ENCODE measurements at places on chromosomes 7 and 10.

- DNase-seq: no peak
Observed at GRCh38 chr7:99601656-99602310, 3.7 kb downstream of the TMEM225B start.

DNA sequence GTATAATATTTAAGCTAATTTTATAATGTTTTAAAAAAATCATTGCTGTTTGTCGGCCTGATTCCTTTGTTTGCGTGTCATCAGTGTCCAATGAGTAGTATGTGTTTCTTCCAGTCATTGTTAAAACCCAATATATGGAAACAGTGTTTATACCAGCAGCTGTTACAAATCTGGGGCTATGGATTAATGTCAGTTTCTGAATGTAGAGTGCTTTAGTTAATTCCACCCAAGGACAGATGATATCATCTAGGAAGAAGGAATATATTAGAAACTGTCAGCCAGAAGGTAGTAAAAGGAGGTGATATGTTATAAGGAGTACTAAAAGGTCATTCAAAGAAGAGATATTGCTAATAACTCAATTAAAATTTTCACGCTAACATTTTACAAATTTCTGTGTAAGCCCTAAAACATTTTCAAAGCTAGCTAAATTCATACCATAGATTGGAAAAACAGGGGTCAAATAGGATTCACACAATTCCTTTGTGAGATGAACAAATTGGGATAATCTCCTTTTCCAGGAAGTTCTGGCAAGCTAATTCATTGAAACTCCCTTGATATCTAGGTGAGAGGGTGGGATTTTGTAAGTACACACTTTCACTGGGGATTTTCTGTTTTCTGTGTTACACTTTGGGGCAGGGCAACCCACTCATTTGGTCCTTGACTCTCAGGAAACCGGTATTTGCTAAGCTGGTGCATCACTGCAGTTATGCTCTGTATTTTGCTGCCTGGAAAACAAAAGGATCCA lies 448.8 kb downstream of the LRMDA start:
- DNase-seq: no peak

- no peak for DNase-seq
Observed at GRCh38 chr7:70710011-70710480, 421.9 kb upstream of the GALNT17 start.

DNA sequence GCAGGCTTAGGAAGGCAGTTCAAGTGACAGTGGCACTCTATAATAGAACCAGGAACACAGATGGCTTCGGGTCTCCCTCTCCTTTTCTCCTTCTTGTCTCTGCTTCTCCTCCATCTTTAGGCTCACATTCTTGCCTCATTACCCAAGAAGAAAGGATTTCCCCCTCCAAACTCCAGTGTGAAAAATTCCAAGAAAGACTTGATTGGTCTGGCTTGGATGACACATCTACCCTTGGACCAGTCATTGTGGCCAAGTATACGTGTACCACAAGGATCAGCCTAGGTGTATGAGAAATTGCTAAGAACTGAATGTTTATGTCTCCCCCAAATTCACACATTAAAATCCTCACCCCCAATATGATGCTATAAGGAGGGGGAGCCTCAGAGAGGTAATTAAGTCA lies 53.9 kb downstream of the PRTFDC1 start:
- DNase-seq: no peak

DNA sequence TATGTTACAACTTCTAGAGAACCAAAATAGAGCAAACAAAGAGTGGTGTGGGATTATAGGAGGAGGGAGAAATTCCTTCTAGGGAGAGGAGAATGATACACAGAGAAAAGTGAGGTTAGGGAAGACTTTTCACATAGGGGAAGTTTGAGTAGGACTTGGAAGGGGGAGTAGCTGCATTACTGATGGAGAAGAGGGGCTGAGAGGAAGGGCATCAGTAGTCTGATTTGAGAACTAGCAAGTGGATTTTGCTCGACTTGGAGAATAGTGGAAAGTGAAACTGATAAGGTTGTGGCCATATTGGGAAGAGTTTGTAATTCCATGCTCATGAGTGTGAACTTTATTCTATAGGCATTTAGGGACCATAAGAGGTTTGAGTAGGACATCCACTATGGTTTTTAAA lies 6.1 kb downstream of the NRF1 start:
- DNase-seq: no peak

DNA sequence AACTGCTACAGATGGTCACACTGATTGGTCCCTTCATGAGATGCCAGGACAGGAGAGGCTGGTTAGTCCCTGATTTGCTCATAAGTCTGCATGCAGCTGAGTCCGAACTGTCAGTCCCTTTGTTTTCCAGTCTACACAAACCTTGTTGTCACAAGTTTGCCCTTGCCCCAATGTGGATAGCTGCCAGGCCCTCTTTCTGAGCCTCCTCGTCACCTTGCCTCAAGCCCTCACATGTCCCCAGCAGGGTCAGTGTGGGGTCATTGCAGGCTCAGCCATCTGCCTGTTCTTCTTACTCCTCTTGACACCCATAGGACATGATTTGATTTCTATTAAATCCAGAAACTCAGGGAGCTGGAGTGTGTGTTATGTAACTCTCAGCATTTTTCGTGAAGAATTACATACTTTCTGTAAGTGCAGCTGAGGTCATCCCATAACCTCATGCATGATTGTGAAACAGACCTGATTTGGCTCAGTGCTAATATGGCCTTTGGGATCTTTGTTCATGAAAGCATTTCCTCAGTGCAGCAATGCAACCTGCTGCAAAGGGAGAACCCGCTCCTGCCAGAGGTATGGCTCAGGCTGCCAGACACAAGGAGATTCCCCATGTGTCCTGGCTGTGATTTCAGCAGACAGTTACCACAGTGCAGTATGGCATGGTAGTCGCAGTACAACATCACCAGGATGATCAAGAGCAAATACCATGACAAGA lies 70.0 kb upstream of the ZMIZ2 start:
- DNase-seq: no peak

GRCh38 chr7:117871778-117872538 lies 1.3 kb downstream of the CTTNBP2 start:
- peak; percentile 64 for DNase-seq

DNA sequence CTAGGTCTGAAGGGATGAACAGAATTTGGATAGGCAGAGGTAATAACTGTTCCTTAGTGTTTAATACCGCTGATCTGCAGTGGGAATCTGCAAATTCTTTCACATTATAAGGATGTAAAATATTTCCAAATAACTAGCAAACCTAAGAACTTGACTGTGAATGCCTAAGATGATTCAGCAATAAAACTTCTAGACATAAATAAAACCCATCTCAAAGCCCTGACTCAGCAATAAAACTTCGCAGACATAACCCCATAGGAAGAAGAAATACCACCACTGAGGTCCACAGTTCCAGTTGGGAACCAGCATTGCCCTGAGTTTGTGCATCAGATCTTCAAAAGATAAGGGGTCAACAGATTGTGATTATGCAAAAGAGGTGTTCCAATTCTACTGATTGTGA lies 354.2 kb downstream of the GFRA1 start:
- no peak for DNase-seq

DNA sequence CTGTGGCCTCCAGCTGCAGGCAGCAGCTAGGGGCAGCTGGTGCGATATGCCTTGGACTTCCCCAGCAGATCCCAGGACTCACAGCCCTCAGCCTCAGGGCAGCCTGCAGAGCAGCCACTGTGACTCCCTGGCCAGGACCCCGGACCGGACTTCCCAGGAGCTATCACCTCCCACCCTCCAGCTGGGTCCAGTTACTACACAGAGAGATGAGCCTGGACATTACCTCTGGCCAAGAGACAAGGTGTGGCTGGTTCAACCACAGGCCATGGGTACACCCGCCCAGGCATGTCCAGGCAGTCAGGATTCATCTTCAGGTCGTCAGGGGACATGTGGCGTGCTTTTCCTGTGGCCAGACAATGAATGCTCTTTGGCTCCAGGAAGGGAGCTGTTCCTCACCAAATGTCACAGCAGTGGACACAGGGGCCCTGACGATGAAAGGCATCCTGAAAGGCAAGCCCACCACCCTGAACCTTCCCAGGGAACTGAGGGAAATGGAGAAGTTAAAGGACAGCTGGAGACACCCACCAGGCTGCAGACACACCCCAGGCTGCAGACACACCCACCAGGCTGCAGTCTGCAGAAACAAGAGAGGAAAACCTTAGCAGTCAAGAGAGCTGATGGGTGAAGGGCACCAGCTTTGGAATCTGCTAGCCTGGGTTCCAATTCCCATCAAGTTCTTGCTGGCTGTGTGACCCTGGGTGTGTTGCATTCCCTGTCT lies 25.8 kb upstream of the NANOS1 start:
- no peak for DNase-seq

DNA sequence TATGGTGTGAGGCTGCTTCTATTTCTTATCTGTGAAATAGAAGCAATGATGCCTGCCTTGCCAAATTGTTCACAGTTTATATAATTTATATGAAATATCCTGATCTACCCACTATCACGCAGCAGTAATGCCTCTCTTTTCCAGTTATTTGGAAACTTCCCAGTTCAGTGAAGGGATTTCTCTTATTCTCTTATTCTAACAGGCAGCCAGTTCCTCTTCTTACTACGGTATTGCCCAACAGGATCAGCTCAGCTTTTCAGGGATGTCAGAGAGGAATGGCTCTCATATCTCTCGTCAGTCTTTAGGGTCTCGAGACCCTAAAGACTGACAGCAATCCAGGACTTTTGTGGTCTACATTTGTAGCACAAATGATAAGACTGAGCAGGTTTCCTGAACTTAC lies 215.6 kb downstream of the CREB5 start:
- no peak for DNase-seq

GRCh38 chr7:45923818-45924217 lies 2.7 kb upstream of the IGFBP3 start:
- no peak for DNase-seq

- no peak for DNase-seq
Observed at GRCh38 chr7:120654241-120654640, 203.7 kb downstream of the TSPAN12 start.

GRCh38 chr7:22192801-22193200 lies 164.2 kb downstream of the RAPGEF5 start:
- DNase-seq: no peak

DNA sequence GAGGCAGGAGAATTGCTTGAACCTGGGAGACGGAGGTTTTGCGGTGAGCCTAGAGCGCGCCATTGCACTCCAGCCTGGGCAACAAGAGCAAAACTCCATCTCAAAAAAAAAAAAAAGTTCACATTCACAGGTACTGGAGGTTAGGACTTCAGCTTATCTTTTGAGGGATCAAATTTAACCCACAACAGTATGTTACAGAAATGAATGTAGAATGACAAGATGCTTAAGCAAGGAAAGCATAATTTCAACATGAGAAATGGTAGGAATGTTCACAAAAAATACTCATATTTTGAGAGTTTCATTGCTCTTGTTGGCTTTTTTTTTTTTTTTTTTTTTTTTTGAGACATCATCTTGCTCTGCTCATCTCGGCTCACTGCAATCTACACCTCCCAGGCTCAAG lies 1.9 kb upstream of the HERC4 start:
- no peak for DNase-seq

- no peak for DNase-seq
Observed at GRCh38 chr10:132187430-132188138, 836 bp downstream of the DPYSL4 start.

DNA sequence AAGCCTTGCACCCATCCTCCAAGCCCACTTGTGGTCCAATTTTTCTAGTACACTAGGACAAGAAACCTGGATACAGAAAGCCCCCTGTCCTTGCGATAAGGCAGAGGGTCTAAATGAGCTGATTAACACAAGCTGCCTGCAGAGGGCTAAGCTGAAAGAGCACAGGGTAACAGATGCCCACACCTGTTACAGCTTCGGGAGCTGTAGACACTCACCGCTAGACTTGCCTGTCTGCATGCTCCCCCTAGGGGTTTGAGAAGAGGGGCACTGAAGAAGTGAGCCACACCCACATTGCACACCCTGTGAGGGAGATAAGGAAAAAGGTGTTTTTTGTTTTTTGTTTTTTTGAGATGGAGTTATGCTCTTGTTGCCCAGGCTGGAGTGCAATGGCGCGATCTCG lies 386.5 kb upstream of the AUTS2 start:
- DNase-seq: no peak

DNA sequence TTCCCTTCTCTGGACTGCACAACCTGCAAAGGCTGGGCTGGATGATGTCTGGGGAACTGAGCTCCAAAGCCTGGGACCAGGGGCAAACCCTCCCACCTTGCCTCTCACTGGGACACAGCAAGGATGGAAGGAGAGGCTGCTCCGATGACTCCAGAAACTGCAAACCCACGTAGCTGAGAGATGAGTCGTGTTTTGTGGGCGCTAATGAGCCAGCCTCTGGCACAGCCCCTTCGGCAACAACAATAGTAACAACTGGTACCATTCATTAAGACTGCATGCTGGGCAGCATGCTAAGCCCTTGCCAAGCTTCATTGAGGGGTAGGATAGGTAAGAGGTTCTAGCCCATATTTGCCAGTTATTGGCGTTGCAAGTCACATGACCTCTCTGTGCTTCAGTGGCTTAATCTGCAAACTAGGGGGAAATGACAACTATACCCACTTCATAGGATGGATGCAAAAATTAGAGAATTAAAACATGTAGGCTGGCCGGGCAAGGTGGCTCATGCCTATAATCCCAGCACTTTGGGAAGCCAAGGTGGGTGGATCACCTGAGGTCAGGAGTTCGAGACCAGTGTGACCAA lies 145.9 kb downstream of the SH3PXD2A start:
- no peak for DNase-seq

GRCh38 chr7:128735436-128735835 lies 3.7 kb upstream of the CALU start:
- no peak for DNase-seq

DNA sequence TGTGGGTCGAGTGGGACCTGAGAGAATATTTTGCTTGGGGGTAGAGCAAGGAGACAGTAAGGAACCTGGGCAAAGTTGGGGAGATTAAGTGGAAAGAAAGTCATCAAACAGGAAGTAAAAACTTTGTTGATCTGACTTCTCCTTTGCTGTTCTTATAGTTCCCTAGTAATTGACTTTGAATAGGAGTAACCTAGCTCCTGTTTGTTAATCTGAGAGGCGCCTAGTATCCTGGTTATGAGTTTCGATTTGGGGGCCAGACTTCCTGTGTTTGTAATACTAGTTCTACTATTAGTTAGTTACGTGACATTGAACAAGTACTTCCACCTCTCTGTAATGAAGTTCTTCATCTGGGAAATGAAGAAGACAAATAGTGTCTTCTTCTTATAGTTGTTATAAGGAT lies 99.1 kb downstream of the ZNF365 start:
- no peak for DNase-seq

- DNase-seq: no peak
Observed at GRCh38 chr7:80848841-80849240, 70.0 kb downstream of the SEMA3C start.

GRCh38 chr7:43485580-43485979 lies 97.3 kb upstream of the STK17A start:
- no peak for DNase-seq

GRCh38 chr7:80942261-80943041 lies 23.6 kb upstream of the SEMA3C start:
- peak; percentile 44 for DNase-seq

DNA sequence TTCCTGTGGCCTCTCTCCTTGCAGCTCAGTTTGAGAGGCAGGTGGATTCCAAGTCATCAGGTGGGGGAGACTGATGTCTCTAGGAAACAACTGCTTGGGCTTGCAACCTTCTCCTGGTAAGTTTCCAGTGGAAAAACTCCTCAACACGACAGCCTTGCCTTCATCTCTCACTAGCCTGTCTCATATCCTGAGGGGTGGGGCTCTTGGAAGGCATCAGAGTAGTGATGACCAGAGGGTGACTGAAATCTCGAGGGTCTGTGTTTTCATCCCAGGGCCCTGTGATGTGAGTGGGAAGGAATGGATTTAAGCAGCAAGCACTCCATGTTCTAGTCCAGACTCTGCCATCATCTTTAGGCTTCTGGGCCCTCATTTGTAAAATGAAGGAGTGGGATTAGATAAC lies 107.0 kb downstream of the NRP1 start:
- DNase-seq: no peak

Data from right hindlimb (tissue), 1 donor.